SK-N-SH (cell line): ENCODE measurements at places on chromosomes 6 and 20.

DNA sequence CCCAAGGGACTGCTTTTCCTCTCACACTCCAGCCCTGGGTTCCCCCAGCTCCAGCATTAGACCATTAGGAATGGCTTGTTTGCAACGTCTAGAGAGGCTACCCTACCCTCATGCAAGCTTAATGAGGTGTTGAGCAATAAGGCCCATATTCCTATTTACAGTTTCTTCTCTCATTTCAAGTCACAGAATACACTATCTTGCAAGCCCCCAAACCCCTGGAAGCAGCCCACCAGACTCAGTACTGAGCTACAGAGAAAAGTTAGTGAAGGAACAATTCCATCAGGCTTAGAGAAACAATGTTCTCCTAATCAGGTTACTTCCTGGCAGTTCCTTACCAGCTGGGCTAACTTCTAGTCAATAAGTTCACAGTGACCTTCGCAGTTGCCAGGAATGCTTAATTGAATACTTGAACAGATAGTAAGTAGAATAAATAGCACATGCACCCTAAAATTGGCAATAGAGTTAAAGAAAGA is 606.5 kb upstream of the NOX3 start:
- DNase-seq = no peak

DNA sequence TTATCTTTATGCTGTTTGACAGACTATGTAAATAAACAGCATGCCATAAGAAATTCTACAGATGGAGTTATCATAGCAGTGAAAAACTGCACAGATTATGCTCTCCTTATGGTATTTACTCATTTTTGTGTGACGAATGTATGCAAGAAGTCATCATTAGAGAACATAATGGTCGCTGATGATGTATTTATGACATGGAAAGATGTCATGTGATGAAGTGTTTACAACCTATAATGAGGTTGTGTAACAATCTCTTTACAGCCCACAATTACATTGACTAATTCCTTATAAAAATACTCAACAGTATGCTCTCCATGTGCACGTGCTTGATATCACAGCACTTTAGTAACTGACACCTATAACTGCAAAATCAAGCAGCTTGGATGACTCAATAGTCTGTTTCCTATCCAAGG is 192.4 kb downstream of the BMP2 start:
- DNase-seq = no peak

GRCh38 chr6:29792123-29793035 is 35.2 kb upstream of the HLA-G start:
- peak; percentile 43 for DNase-seq

GRCh38 chr6:25709761-25710160 is 44.8 kb upstream of the SLC17A4 start:
- no peak for DNase-seq

DNA sequence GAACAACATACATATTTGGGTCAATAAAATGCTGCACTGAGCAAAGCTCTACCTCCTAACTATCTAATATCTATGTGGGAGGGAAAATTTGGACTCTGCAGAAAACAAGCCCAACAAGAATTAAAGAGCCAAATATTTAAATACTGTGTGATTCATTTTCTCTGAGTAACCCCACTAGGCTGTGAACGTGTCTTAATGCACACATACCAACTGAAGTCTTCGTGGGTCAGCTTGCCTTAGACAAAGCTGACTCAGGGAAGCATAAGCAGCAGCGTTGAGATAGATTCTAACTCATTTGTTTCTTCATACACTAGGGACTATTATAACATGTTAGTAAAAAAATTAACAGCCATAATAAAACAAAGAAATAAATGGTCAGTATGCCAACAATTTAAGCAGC is 114.3 kb downstream of the GJA1 start:
- DNase-seq = no peak

DNA sequence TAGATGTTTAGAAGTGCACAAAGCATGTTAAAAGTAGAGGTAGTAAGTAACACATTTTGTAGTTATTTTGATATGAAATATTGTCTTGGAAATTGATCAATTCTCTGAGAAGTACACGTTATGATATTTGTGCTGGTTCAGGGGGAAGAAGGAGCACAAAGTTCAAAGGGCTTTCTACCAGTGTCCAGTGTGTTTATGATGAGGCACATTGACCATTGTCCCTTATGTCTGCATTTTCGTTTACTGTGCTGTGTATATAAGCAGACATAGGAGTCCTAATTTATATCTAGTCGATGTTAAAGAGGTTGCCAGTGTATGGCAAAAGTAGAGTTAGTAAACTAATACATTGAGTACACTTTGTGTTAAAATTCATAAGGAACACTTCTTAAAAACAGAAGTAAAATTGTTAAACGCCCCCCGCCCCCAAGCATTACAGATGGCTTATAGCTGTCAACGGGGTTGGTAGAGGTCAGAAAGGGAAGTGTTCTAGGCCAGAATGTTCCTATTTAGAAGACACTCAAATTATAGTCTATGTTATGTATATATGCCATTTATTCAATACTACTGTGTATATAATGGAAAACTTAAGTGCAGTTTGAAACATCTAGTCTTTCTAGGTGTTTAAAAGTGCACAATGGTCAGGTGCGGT is 13.3 kb upstream of the HMGN4 start:
- no peak for DNase-seq

GRCh38 chr6:30113003-30113759 is at the start of gene TRIM31:
Gene TRIM31 (minus strand): TSS chr6:30113090. CDS start chr6:30112805, 285 bp downstream.
- no peak for DNase-seq

- no peak for DNase-seq
Observed at GRCh38 chr6:107625264-107625663, 135.3 kb downstream of the SOBP start.

- DNase-seq = peak; percentile 17
Observed at GRCh38 chr6:70210462-70210861, 92.4 kb downstream of the COL9A1 start.

DNA sequence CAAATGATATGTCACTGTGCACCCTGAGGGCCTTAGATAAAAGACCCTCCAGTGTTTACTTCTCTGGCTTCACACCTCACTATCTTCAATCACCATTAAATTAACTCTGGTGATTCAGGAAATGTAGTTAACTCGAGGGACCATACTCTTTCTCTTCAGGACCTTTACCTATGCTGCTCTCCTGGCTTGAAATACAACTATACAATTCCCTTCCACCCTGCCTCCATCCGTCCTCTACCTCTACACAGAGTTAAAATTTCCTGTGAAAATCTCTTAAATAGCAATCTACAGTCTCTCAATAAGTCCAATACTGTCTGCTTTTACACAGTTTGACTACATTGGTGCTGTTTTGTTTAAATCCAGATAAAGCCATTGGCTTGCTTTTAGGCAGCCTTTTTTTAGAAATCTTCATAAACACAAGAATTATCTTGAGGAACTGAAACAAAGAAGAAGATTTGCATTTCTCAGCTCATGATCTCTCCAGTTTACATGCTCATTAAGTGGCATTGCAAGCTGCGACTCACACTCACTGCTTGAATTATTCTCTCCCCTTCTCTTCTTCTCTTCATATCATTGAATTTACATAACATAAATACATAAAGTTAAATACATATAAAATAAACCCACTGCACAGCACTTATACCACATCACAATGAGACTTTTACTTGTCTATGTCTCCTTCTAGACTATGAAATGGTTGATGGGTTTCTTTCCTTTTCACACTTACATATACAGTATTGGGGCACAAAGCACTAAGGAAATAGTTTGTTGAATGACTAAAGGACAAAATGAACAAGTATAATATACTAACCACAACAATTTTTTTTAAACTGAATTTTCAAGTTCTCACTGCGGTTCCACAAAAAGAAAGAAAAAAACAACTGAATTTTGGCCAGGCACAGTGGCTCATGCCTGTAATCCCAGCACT is 239.0 kb upstream of the KCNQ5 start:
- DNase-seq = no peak

GRCh38 chr20:44296011-44296410 is 15.0 kb downstream of the FITM2 start:
- DNase-seq = no peak

GRCh38 chr6:163963205-163964120 is 548.9 kb downstream of the QKI start:
- no peak for DNase-seq

GRCh38 chr20:21269772-21270171 is 33.4 kb upstream of the XRN2 start:
- no peak for DNase-seq

DNA sequence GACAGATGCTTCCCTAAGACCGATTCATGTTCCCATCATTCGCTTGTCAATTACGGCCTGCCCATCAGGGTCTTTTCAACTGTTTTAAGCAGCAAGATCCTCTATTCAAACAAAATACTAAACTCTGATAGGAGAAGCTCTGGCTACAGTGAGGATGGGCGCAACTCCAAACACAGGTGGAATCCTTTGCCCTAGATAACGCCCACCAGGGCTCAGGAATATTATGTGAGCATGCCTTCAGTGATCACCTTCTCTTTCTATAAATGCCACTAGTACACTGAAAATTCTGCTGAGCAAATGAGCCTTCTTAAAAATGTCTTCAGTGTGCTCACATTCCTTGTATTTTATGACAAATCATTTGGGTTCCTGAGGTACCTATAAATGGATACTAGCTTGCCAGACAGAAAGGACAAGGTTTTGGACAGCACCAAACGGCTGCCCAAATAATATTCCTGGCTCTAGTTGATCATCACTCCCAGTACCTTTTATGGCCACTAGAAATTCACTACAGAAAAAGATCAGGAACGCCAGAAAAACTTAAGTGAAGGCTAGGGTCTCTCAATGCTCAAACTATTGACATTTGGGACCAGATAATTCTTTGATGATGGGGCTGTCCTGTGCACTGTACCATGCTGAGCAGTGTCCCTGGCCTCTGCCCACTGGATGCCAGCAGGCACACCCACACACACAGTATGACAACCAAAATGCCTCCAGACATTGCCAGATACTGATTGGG is 13.1 kb downstream of the ZNF217 start:
- DNase-seq = no peak

DNA sequence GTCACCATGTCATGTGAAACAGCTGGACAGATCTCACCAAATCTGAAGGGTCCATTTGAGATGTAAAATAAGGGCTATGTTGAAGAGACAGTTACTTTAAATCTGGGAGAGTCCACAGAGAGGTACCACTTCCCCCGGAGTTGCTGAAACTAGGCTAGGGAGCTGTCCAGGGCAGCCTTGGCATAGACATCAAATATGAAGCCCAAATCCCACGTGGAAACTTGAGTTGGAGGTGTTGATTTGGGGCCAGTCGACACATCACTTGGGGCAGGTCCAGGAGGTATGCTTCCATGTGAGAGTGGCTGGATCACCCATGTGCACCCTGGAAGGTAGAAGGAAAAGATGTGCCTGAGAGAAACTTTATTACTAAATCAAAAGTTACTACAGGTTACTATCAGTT is 12.0 kb upstream of the SERPINB9 start:
- DNase-seq = no peak

GRCh38 chr6:156953479-156954146 is 176.4 kb downstream of the ARID1B start:
- peak; percentile 89 for DNase-seq

GRCh38 chr6:225121-225721 is 67.1 kb upstream of the DUSP22 start:
- DNase-seq = no peak

- DNase-seq = peak; percentile 86
Observed at GRCh38 chr20:1900321-1900801, 5.2 kb downstream of the SIRPA start.

GRCh38 chr20:31722257-31723068 is at the start of gene BCL2L1:
Gene BCL2L1 (minus strand): TSS chr20:31722868. CDS start chr20:31722218, 650 bp downstream.
- DNase-seq = peak; percentile 90

DNA sequence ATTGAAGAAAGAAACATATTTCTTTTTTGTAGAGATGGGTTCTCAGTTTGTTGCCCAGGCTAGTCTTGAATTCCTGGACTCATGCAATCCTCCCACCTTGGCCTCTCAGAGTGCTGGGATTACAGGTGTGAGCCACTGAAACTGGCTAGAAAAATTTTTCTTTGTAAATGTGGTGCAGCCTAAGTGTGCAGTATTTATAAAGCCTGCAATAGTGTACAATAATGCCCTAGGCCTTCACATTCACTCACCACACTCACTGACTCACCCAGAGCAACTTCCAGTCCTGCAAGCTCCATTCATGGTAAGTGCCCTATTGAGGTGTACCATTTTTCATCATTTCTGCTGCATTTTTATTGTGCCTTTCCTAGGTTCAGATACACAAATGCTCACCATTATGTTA is 31.4 kb downstream of the NHSL1 start:
- no peak for DNase-seq

DNA sequence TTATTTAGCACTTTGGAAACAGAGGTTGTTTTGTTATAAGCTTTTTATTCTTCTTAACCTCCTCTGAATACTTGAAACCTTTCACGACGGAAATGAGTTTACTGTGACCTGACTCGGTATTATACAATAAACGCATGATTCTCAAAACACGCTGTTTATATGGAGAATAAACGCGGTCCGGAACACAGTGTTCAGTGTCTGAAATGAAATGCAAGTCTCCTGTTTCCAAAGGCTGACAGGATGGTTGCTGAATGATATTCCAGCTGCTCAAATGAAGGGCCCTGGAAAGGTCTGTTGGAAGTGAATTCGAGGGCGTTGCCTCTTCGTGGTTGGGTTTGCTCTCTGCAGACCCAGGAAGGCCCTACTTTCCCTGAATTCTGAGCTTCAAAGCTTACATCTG is 83.4 kb downstream of the RSPH3 start:
- DNase-seq = no peak

GRCh38 chr20:20548527-20549266 is 163.7 kb downstream of the RALGAPA2 start:
- DNase-seq = no peak

DNA sequence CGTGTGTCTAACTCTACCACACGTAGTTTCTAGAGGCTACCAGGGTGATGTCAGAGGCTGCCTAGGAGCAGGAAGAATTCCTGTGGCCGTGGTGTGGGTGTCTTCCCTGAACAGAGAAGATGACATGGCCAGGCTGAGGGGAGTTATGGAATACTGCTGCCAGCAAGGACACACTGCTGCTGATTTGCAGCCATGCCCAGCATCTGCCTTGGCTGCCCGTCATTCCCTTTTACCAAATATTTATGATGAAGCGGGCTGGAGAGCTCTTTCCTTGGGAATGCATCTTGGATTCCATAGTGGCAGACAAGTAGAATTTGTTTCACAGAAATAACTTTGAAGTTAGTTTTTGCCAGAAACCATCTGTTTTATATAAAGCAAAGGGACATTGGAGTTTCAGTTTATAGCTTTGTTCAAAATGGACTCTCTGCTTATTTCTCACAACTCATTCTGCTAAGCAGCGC is 80.8 kb upstream of the VSTM2L start:
- no peak for DNase-seq

- DNase-seq = no peak
Observed at GRCh38 chr6:130776287-130776925, 50.8 kb upstream of the SMLR1 start.

GRCh38 chr20:49750611-49751396 is 37.1 kb upstream of the B4GALT5 start:
- no peak for DNase-seq

DNA sequence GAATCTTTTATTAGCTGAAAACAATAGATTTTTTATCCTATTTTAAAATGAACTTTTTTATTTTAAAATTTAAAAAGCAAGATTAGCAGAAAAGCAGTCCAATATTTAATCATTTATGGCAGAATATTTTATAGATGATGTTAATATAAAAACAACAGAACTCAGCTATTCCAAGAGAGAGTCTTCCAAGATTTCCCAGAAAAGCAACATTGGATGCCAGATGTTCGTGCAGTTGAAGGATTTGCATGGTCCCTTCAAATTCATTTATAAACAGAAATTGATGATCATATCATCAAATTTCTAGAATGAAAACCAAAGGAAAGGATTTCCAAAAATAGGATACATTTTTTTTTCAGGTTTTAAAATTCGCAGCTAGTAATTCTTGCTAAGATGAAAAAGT is 25.4 kb upstream of the CNKSR3 start:
- no peak for DNase-seq

- no peak for DNase-seq
Observed at GRCh38 chr20:63494420-63495166, 4.3 kb downstream of the EEF1A2 start.
